ENCODE measurements at places on chromosomes 16 and 17. TPM values are rescaled to one million over a fixed set of nuclear protein-coding genes. Genes with fewer than 3 reads are reported as not detected.

CMTM1 gene
- total RNA-seq: 2.4 TPM

PVALEF gene
- not detected for total RNA-seq

ITGB3 gene
- 5.1 TPM for total RNA-seq

MPV17L gene
- total RNA-seq: 5.8 TPM

CMTM2 gene
- total RNA-seq: not detected

CACNG5 gene
- total RNA-seq: not detected

ESRP2 gene
- 0.15 TPM for total RNA-seq

AIPL1 gene
- not detected for total RNA-seq

RMI2 gene
- 37.1 TPM for total RNA-seq

HCRT gene
- not detected for total RNA-seq
